Osteoblast (primary cell): ENCODE measurements at places on chromosomes 1 and 21. TPM values are rescaled to one million over a fixed set of nuclear protein-coding genes. Genes with fewer than 3 reads are reported as not detected.
A peak's percentile ranks its signal among the peaks of the same experiment; 100 is the strongest.

Gene OR2L3
- total RNA-seq: under 0.01 TPM in 1 of 2 replicates, not detected in the other

Gene TNFRSF25
- 3.3 and 5.0 TPM in 2 replicates for total RNA-seq

Gene CADM3
- under 0.01 TPM in 1 of 2 replicates, not detected in the other for total RNA-seq

DNA sequence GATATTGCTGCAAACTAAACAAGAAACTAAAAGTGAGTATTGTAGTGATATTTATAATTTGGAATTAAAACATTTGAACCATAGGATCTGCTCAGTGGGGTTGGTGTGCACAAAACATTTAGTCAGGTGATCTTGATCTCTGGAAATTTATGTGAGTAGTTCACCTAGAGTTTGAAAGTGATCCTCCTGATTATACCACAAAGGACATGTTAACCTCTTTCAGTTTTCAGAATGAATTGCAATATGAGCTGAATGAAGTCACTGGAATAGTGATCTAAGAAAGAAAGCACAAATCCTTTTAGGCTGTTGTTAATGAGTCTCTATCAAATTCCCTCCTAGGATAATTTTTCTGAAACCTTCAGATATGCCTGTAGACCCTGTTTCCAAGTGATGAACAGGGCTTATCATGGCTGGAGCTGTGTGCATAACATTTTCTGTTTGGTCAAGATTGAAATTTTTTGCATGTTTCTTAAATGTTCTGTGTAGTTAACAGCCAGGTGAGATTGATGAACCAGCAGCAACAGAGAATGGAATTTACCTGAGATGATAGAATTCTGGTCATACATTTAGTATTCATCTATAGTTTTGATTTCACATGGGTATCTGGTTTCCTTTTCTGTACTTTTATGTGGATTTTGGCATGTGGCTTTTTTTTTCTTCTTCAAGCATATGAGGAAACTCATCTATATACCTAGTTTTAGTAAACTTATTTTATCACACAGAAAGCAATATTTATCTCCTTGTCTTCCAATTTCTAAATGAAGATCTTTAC, 25.5 kb downstream of the CDC14A start:
- H3K27me3 ChIP-seq: no peaks in the 10 kb centered on the region
- no peaks in the 10 kb centered on the region for H3K4me1 ChIP-seq
- no peak for DNase-seq
- H3K36me3 ChIP-seq: no peaks in the 10 kb centered on the region
- no peak overlapping the region for H3K27ac ChIP-seq

DNA sequence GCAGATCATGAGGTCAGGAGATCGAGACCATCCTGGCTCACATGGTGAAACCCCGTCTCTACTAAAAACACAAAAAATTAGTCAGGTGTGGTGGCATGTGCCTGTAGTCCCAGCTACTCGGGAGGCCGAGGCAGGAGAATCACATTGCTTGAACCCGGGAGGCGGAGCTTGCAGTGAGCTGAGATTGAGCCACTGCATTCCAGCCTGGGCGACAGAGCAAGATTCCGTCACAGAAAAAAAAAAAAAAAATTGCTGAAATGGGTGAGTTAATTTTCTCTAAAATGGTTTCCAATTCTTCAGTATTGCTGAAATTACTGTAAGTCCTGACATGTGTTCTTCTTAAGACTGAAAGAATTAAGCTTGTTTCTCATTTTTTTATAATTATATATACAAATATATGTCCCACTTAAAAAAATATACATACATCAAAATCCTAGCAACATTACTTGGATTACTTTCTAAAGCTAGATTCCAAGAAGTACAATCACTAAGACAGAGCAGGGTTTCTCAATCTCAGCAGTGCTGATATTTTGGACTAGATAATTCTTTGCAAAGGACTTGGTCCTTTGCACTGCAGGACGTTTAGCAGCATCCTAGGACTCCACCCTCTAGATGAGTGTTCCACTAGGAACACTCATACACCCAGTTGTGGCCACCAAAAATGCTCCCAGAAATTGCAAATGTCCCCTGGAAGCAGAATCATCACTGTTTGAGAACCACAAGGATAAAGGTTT, 24.8 kb downstream of the ZNHIT6 start:
- H3K4me3 ChIP-seq: no peak overlapping the region
- H3K27ac ChIP-seq: no peak overlapping the region
- no peak for DNase-seq
- H3K27me3 ChIP-seq: no peaks in the 10 kb centered on the region

- DNase-seq: no peak
- no peak overlapping the region for H3K27ac ChIP-seq
- no peaks in the 10 kb centered on the region for H3K4me1 ChIP-seq
- no peak overlapping the region for H3K4me3 ChIP-seq
- no peaks in the 10 kb centered on the region for H3K27me3 ChIP-seq
Measured at GRCh38 chr21:27094184-27094948, 127.5 kb upstream of the ADAMTS5 start.

DNA sequence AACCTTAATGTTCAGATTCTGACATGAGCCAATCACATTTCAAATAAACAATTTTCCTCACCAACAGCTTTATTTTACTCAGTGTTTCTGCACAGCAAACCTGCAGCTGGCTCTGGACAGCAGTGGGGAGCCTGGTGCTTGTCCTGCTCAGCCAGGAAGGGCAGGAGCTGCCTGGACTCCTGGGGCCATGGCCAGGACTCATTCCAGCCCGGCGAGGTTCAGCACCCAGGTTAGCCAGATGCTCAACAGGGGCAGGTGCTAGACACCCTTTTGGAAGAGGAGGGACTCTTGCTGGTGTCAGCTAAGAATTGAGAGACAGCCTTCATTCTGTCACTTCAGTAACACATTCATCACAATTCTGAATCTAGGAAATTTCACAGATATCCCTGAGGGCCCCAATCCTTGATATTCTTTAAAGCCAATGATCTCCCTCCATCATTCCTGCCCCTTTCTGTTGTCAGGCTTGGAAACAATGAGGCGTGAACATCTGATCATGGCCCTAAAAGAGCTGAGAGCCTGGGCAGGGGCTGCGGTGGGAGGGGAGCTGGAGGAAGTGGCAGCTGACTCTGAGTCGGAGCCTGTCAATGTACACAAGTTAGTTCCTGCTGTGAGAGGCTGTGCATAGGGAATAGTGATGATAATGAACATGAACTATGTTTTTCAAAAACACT, 251.3 kb downstream of the SDCCAG8 start:
- H3K27me3 ChIP-seq: no peaks in the 10 kb centered on the region
- no peak for DNase-seq
- H3K4me3 ChIP-seq: no peak overlapping the region
- peaks cover 5% of the 10 kb centered on the region for H3K4me1 ChIP-seq
- H3K27ac ChIP-seq: no peak overlapping the region

- H3K36me3 ChIP-seq: no peaks in the 10 kb centered on the region
- no peak overlapping the region for H3K4me3 ChIP-seq
- H3K27me3 ChIP-seq: no peaks in the 10 kb centered on the region
- no peak for DNase-seq
- H3K27ac ChIP-seq: no peak overlapping the region
Measured at GRCh38 chr1:78240191-78240590, 194.4 kb downstream of the GIPC2 start.

GRCh38 chr1:19377812-19378718, 65.9 kb downstream of the SLC66A1 start:
- H3K27me3 ChIP-seq: no peaks in the 10 kb centered on the region
- H3K36me3 ChIP-seq: peaks cover 85% of the 10 kb centered on the region
- H3K27ac ChIP-seq: no peak overlapping the region
- no peak overlapping the region for H3K4me3 ChIP-seq
- H3K4me1 ChIP-seq: peaks cover 17% of the 10 kb centered on the region

DNA sequence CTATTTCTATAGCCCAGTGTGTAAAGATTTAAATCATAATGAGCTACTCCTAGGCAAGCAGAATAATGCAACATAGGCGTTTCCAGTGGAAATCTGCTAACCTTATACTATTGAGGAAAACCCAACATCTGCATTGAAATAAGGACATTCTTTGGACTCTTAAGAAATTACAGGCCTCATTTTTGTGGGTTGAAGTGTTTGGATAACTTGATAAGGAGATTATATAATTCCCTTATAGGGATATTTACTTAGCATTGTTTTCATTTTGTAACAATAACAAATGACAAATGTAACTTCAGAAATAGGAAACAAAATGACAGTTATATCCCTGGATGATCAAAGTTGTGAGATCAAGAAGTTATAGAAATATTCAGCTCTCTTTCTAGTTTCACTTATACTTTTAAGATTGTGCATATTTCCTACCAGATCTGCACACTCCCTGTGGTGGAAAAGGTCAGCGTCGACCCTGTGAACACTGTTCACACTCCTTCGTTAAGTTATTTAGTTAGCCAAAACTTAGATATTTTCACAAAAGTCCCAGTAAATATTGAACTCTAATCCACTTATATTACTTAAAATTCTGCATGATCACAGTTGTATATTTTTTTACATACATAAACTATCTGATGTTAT, 284.4 kb upstream of the C1orf105 start:
- peaks cover 29% of the 10 kb centered on the region for H3K4me1 ChIP-seq
- H3K27me3 ChIP-seq: no peaks in the 10 kb centered on the region
- H3K27ac ChIP-seq: peak overlapping the region; percentile 66

GRCh38 chr1:211236633-211237320, 22.4 kb upstream of the RCOR3 start:
- no peak overlapping the region for H3K27ac ChIP-seq
- H3K4me1 ChIP-seq: no peaks in the 10 kb centered on the region
- H3K4me3 ChIP-seq: no peak overlapping the region
- DNase-seq: no peak
- H3K27me3 ChIP-seq: no peaks in the 10 kb centered on the region

DNA sequence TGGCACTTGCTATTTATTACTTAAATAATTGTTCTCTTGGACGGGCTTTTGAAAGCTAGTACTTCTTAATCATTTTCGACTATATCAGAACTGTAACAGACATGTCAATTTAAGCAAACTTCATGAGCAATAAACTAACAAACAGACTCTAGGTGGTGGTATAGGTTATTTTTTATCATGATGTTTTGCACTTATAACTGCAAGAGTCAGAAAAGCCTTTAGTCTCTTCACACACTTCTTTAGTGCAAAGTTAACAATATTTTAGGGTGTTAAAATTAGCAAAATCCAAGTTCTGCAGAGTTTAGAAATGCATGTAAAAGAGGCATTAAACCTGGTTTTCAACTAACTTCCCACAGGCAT, 2.2 kb downstream of the NRIP1 start:
- peaks cover 40% of the 10 kb centered on the region for H3K4me1 ChIP-seq
- DNase-seq: no peak
- peak overlapping the region; percentile 71 for H3K27ac ChIP-seq
- peak overlapping the region; percentile 74 for H3K4me3 ChIP-seq
- no peaks in the 10 kb centered on the region for H3K27me3 ChIP-seq

DNA sequence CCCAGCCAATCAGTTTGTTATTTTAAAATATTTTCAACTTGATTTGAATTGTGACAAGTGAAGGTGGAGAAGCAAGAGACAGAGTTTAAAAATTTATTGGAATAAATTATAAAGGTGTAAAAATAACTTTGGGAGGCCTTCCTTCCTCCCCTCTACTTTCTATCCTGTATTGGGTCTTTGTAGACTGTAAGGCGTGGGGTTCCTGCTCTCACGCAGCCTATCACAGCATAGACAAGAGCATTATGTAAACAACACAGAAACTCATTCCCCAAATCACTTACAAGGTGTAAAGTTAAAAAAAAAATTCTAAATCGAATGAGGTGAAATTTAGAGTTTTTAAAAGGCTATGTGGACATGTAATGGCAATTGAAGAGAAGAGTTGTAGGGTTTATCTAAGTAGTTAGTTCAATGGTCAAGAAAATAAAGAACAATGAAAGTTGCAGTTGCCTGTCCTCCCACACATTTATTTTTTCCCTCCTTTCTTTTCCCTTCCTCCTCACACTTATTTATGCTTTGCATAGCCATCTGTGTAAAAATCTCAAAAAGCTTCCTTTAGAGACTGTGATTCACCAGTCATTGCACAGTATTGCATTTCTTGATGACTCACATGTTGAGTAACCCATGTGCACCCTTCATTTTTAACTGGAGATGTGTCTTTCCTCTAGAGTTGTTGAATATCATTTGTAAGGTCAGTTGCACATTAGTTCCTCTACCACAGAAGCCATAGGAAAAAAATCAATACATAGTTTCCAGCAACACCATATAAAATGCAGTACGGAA, 242.2 kb downstream of the PTPRC start:
- peak overlapping the region; percentile 11 for H3K4me3 ChIP-seq
- H3K4me1 ChIP-seq: peaks cover 17% of the 10 kb centered on the region

- H3K36me3 ChIP-seq: no peaks in the 10 kb centered on the region
- H3K27ac ChIP-seq: no peak overlapping the region
- H3K4me1 ChIP-seq: no peaks in the 10 kb centered on the region
- no peak overlapping the region for H3K4me3 ChIP-seq
- H3K27me3 ChIP-seq: no peaks in the 10 kb centered on the region
Measured at GRCh38 chr1:199356561-199356960, 670.9 kb upstream of the NR5A2 start.

DNA sequence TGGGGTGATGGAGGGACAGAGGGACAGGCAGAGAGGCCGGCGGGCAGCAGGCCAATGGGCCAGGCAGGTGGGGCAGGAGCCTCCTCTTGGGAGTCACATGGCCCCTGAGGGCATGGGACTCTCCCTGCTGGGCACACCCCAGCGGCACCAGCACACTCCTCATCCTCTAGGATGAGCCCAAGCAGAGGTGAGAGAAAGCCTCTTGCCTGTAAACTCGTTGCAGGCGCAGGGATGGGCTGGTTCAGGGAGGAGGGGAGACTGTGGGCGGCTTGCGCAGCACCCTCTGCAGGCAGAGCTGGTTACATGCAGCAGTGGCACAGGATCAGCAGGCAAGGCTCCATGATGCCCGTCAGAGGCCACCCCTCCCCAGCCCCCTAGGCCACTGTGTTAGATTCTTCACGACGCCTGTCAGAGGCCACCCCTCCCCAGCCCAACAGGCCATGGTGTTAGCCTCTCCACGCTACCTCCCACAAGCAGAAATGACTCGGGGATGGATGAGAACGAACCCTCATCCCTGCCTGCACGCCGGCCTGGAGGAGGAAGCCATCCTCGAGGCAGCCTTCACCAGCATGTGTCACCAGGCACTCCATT, 209.7 kb upstream of the VAMP3 start:
- no peaks in the 10 kb centered on the region for H3K36me3 ChIP-seq
- DNase-seq: peak; percentile 89
- no peaks in the 10 kb centered on the region for H3K27me3 ChIP-seq
- H3K4me3 ChIP-seq: no peak overlapping the region
- H3K4me1 ChIP-seq: no peaks in the 10 kb centered on the region

DNA sequence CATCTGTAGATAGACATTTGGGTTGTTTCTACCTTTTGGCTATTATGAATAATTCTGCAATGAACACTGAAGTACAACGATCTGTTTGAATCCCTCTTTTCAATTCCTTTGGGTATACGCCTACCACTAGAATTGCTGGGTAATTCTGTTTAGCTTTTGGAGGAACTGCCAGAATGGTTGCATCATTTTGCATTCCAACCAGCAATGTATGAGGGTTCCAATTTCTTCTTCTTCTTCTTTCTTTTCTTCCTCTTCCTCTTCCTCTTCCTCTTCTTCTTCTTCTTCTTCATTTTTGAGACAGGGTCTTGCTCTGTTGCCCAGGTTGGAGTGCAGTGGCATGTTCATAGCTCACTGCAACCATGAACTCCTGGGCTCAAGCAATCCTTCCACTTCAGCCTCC, 13.8 kb upstream of the THEM5 start:
- no peaks in the 10 kb centered on the region for H3K36me3 ChIP-seq
- peaks cover 9% of the 10 kb centered on the region for H3K4me1 ChIP-seq
- H3K4me3 ChIP-seq: no peak overlapping the region
- H3K27me3 ChIP-seq: peaks cover 5% of the 10 kb centered on the region
- H3K27ac ChIP-seq: peak overlapping the region; percentile 67

- H3K4me3 ChIP-seq: peak overlapping the region; percentile 91
- H3K27ac ChIP-seq: peak overlapping the region; percentile 99
- no peaks in the 10 kb centered on the region for H3K27me3 ChIP-seq
- peaks cover 56% of the 10 kb centered on the region for H3K36me3 ChIP-seq
- DNase-seq: no peak
Measured at GRCh38 chr1:234605983-234606783, 3.8 kb downstream of the IRF2BP2 start.
